ENCODE measurements at places on chromosomes 1 and 21.

GRCh38 chr21:42155045-42155855, 63.7 kb upstream of the ABCG1 start:
- DNase-seq: no peak

- no peak for DNase-seq
Observed at GRCh38 chr1:22142315-22143064, 407 bp downstream of the WNT4 start.

DNA sequence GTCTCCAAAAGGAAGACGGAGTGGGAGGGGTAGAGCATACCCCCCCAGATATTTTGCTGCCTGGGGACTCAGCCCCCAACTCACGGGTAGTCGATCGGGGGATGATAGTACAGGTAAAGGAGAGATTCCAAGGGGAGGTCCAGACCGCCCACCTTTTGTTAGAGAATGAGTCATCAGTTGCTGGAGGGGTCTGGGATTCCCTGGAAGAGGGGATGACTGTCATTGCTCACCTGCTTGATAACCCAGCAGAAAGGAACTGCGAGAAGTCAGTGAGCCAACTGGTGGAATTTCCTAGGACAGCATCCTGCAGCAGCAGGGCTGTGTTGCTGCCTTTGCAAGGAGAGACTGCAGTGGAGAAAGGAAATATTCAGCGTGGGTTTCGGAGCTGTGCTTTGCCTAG, 64.4 kb downstream of the MACF1 start:
- no peak for DNase-seq

GRCh38 chr1:91503332-91503900, 2.8 kb downstream of the CDC7 start:
- DNase-seq: no peak

DNA sequence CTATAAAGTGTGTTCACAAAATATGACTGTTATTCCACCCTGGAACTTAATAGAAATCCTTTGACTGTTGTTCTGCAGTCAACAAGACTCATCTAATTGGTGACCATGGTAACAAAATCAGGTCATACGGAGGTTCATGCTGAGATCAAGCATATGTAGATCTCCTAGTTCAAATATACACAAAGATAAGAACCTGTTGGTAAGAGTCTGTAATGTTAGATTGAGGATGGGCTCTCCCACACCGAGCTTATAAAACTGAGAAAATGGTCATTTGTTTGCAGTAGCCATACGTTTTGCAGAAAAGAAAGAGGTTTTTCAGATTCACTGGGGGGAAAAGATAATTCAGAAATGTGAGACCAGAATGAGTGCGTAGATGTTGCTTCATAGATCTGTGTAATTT, 468.1 kb downstream of the RPS6KC1 start:
- no peak for DNase-seq

DNA sequence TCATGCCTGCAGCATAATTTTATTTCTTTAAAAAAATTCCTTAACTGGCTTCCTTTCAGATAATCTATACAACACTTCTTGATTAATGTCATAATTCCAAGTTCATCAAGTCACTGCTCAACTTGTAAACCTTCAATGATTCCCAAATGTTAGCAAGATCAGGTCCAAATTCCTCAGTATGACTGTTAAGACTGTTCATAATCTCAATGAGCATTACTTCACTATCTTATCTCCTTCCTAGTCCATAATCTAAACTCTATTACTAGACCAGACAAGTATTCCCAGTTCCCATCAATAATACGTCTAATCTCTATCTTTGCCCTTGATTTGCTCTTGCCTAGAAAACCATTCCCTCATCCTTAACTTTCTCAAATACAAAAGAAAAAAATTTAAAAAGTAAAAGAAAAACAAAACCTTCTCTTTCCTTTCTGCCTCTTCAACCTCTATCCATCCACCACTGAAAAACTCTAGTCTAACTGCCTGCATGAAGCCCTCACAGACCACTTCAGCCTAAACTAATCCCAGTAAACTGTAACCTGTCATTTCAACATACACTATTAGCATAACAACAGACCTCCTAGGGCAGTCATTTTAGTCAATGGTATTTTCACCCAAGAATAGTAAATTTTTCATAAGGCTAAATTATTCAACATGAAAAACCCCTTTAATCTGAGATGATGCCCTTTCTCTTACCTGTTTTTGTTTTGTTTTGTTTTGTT, 15.5 kb downstream of the LUZP1 start:
- no peak for DNase-seq

DNA sequence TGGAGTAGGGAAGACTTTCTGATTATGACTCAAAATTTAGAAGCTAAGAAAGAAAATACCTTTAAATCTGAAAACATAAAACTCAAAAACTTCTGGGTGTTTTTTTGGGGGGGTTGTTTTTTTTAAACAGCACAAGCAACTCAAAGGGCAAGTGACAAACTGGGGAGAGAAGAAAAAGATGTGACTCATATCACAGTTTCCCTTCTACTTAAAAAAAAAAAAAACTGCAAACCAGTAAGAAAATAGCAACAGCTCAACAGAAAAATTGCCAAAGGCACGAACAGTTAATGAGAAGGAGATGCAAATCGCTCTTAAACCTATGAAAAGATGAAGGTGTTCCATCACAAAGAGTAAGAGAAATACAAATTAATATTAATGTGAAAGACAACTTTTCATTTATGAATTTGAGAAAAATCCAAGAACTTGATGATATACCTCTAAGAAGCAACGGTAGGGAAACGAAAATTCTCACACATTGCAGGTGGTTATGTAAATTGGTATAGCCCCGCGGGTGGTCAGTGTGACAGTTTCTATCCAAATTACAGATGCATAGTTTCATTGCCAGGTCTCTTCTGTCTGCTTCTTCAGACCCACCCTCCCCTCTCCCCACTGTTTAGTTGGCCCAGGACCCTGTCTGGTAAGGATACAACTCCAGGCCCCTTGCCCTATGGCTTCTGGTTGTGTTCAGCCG, 9.0 kb downstream of the IFNAR2 start:
- DNase-seq: no peak

All from activated CD4-positive, alpha-beta T cell treated with anti-CD3 and anti-CD28 coated beads for 48 hours (primary cell).